Effector CD4-positive, alpha-beta T cell (primary cell): ENCODE measurements at places on chromosomes 11 and 22.

- no peak for DNase-seq
These were observed 4.1 kb upstream of the PTDSS2 start for GRCh38 chr11:445765-446588.

DNA sequence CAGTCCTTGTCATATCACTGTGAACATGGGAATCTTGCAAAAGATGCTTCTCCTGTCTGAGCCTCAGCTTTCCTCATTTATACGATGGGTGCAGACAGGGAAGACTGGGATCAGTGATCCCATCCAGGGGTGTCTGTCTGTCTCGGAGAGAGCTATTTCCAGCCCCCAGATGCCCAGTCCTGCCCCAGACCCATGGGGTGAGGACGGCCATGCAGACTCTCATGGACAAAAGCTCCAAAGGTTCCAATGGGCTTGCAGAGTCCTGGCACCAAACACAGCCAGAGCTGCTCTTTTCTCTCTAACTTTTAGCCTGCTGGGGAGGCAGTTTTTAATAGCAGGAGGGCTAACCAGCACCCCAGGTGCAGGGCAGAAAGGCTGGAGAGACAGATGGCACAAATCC is 5.2 kb downstream of the SCUBE1 start:
- DNase-seq = no peak

DNA sequence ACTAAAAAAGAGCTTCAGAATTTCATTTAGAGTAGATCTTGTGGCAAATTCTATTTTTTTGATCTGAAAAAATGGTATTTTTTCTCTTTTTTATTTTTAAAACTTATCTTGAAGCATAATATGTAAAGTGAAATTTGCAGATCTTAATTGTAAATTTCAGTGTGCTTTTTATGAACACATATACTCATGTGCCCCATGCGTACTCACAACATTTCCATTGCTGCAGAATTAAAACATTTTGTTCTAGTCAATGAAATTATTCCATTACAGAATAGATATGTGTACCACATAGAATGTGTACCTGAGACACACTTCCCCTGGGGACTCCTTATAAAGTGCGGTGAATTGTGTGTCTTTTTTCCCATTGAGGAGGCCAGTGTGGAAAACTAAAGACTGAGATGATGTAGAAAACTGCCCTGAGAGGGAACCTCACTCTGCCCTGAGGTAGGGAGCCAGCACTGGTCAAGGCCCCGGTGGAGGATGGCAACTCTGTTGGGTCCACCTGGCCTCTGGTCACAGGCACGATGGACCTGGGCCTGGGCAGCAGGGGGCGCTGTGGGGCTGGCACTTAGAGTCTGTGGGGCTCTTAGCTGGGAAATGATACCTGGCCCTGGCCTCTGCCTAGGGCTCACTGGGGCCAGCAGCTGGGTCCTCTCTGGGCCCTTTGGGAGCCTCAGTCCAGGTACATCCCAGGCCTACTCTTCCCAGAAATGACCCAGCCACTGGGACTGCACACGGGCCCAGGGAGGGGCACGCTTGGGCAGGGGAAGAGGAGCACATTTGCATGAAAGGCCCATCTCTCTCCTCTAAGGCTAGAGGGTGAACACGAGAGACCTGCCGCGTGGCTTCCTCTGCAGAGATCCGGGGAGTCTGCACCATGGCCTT is 77.9 kb upstream of the TOP3B start:
- DNase-seq = peak; percentile 20

- DNase-seq = no peak
These were observed 51.8 kb downstream of the ZNRF3 start for GRCh38 chr22:28935140-28935539.

DNA sequence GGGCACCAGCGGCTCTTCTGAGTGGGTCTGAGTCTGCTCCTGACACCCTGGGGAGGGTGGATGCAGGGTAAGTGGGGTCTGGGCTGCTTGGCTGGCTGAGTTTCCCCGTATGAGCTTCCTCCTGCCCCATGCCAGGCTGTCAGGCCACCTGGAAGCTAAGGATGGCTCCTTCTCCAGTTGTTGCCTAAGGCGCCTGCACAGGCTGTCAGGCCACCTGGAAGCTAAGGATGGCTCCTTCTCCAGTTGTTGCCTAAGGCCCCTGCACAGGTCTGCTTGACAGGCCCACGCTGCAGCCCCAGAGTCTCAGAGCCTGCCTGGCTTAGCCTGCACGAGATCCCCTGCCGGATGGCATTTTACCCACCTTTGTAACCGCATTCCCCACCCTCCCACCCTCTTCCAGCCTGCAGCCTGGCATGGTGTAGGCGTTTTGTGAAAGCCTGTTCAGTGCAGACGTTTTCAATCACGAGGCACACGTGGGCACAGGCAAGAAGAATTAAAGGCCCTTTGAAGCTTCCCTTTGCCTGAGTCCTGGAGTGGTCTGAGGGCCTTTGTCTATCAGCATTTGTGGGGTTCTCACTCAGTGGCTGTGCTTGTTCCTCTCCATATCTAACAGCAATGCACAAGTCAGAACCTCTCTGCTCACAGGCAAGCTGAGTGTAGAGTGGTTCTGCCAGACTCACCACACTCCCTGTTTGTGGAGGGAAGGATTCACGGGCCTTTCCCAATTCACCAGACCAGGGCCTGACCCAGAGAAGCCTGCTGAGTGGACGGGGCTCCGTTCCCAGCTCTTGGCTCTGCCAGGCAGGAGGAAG is 40.2 kb upstream of the B3GAT1 start:
- DNase-seq = no peak
